ENCODE measurements at places on chromosomes 1 and 21.

GRCh38 chr1:147077523-147077922 is 94.7 kb downstream of the PRKAB2 start:
- no peak for DNase-seq

DNA sequence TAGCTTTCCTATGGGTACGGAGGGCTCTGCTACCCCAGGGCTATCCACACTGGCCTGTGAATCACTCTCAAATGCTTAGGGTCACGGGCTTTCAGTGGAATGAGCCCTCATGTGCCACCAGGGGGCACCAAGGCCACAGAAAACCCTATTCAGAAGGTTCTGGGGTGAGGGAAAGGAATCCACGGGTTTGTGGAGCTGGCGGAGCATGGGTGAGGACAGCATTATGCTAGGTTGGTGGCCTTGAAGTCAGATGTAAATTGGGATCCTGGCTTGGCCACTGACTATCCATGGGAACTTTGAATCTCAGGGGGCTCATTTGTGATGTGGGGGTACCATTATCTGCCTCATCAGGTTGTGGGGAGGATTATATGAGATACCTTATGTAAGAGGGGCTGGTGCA is 5.1 kb upstream of the LAMTOR5 start:
- DNase-seq: peak; percentile 71

DNA sequence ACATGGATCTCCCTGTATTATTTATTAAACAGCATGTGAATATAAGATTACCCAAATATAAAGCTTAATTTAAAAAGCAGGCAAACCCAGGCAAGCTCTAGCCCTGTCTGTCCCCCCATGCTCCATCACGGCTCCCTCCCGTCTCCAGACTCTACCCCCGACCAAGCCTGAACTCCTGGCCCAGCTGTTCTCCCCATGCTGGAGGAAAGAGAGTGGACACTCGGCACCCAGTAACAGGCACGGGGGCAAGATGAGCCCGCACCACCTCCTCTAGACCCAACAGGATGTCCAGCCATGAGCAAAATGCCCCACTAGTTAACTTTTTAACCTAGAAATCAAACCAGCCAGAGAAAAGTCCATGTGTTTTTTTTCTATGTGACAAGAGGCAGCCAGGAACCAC is 19.3 kb downstream of the SLC19A1 start:
- DNase-seq: no peak

DNA sequence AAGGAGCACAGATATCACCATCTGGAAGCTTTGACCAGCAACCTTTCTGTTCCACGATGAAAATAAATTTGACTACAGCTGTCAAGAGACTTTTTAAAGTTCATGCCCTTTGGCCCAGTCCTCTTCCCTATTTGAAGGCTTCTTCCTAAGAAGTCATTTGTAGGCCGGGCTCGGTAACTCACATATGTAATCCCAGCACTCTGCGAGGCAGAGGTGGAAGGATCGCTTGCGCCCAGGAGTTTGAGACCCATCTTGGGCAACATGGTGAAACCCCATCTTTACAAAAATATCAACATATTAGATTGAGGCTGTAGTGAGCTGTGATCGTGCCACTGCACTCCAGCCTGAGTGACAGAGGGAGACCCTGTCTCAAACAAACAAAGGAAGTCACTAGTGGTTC is 58.3 kb upstream of the IFFO2 start:
- DNase-seq: no peak

- no peak for DNase-seq
These were observed 17.2 kb upstream of the GFI1 start for GRCh38 chr1:92503926-92504285.

- no peak for DNase-seq
These were observed 3.1 kb upstream of the WNT9A start for GRCh38 chr1:227950735-227951346.

DNA sequence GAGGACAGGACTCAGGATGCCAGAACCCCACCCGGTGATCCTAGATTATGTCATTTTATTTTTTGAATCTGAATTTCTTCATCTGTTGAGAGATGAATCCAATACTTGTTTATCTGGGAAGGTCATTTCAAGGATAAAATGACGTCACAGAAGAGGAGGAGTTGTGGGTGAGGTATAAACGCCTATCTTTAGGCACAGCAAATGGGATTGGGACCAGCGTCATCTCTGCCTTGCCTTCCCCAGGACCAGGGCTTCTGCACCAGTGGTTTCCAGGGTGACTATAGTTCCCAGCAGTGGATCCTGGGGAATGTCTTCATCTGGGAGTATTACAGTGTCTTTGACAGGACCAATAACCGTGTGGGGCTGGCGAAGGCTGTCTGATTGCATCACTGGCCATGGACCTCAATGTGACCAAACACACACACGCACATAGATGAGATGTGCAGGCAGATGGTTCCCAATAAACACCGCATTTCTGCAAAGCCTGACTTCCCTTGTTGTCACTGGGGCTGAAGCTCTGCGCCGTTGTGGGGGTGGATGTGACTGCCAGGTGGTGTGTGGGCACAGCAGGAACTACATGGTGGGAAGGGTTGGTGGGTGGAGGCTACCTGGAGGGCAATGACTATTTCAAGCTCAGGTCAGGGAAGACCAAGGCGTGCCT is 28.1 kb downstream of the KCNA10 start:
- DNase-seq: no peak

- DNase-seq: no peak
These were observed 114.3 kb downstream of the NAV1 start for GRCh38 chr1:201653233-201653632.

- DNase-seq: no peak
These were observed 23.3 kb downstream of the UBASH3A start for GRCh38 chr21:42426876-42427480.

- peak; percentile 15 for DNase-seq
These were observed 16.1 kb downstream of the HIVEP3 start for GRCh38 chr1:41902664-41903063.

- no peak for DNase-seq
These were observed 88.9 kb upstream of the TNFSF4 start for GRCh38 chr1:173295995-173296394.

GRCh38 chr1:156571919-156572662 is at the start of gene IQGAP3:
IQGAP3 (minus strand) TSS chr1:156572565; CDS start chr1:156572529, 36 bp downstream.
- peak; percentile 86 for DNase-seq

GRCh38 chr1:157287462-157287861 is 149.3 kb upstream of the ETV3 start:
- DNase-seq: no peak

DNA sequence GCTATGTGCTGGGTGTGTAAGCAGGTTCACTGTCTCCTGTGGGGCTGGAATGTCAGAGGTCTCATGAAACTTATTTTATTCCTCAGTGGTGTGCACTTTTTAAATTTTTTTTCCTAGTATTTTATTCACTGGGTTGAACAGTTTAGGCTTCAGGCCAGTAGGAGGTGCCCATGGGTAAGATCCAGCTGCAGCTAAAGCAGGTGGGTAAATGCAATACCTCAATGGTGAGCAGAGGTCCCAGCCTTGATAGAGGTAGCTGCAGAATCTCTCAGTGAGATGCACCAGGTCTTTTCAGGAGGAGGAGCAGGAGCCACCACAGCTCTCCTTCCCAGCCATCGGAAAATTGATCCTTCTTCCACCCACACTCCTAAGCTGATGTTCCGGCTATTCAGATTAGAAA is 12.6 kb upstream of the OR6N2 start:
- peak; percentile 32 for DNase-seq

GRCh38 chr1:65509912-65510680 is 89.6 kb downstream of the LEPR start:
- no peak for DNase-seq

GRCh38 chr1:231683439-231684165 is 57.0 kb downstream of the DISC1 start:
- no peak for DNase-seq

DNA sequence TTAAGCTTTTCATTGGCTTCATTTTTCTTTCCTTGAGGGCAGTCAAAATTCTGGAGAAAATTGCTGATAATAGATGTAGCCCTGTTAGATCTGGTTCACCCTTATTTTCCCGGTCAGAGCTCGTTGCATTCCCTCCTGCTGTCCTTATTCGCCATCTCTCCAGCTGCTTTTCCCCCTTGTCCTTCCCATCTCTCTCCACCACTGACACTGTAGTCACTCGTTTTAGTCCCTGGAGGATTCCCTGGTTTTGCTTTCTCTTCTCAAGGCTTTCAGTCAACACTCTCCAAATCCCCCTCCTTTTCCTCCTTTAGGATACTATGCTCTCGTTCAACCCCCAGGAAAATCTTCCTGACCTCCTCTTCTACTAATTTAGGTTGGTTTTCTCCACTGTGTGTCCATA is 83.1 kb downstream of the C21orf91 start:
- DNase-seq: no peak

DNA sequence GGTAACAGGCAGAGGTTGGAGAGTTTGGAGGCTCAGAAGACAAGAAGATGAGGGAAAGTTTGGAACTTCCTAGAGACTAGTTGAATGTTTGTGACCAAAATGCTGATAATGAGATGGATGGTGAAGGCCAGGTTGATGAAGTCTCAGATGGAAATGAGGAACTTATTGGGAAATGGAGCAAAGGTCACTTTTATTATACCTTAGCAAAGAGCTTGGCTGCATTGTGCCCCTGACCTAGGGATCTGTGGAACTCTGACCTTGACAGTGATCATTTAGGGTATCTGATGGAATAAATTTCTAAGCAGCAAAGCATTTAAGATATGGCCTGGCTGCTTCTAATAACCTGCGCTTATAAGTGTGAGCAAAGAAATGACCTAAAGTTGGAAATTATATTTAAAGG is 17.2 kb downstream of the FAM3B start:
- no peak for DNase-seq

GRCh38 chr1:5743435-5744095 is 248.7 kb downstream of the NPHP4 start:
- DNase-seq: no peak

GRCh38 chr1:149846593-149847466 is 52.5 kb upstream of the BOLA1 start:
- peak; percentile 1 for DNase-seq

DNA sequence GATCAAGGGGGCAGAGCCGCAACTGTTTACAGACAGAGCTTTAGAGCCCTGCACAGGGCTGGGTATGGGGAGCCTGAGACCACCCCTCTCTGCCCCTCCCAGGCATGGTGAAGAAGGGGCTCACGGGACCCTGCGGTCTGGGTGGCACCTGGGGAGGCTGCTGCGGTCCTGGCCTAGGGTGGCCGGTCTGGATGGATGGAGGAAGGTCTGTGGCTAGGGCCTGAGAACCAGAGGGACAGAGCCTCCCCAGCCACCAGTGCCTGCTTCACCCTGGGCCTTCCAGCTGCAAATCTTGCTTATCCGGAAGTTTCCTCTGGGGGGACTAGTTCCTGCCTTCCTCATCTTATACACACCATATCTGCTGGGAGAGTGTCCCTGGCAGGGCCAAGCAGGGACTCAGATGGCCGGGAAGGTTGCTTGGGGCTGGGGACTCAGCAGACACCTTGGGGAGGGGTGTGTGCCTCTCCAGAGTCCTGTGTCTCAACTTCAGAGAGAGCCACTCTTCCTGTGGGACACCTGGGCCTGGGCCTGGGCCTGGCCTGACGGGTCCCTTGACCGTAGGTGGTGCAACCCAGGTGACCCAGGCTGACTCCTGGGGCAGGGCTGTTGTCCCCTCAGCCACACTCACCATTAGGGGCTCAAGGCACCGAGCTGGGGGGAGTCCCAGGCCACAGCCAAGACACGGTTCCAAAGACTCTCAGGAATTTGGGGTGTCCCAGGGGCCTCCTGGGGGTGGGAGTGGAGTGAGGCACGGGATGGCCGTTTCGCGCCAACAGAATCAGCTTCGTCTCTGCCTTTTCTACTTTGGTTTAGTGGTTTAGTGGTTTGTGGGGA is 52.0 kb upstream of the ACTRT2 start:
- DNase-seq: no peak

DNA sequence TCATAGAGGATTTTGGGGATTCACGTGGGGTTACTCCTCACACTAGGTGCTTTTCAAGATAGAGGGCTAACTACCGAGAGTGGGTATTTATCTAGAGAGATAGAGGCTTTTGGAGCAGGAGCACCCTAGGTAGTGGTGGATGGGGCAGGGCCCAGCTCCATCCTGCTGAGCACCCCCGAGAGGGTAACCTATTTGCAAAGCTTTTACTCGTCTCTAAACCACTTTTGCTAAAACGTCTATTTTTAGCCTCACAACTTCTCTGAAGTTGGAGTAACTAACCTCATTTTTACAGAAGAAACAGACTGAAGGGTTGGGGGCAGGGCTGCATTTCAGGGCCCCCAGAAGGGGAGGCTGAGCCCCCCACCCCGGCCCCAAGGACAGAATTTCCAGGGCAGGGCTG is 12.3 kb upstream of the PIK3CD start:
- DNase-seq: no peak

- no peak for DNase-seq
These were observed 502.2 kb upstream of the PRMT6 start for GRCh38 chr1:106554294-106554693.

GRCh38 chr1:117612517-117613248 is 6.8 kb downstream of the TENT5C start:
- no peak for DNase-seq

DNA sequence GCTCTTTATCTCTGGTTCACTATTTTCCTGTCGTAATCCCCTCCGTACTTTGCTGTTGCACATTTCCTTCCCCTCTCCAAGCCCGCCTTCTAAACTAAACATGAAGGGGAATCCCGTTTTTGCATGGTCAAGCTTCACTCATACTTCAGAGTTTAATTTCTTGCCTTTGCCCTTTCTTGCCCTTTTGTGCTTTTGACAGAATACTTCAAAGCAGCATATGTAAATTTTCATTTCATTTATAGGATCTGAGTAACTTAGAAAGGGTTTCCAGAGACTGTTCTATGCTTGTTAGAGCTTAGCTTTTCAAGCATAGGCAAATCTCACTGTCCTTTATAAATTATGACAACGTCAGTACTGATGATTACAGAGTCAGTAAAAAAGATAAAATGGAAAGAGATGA is 27.7 kb downstream of the SPATA45 start:
- no peak for DNase-seq

- DNase-seq: no peak
These were observed 37.2 kb upstream of the CRNN start for GRCh38 chr1:152451254-152451653.

- no peak for DNase-seq
These were observed 38.5 kb downstream of the ABCD3 start for GRCh38 chr1:94456736-94457135.

GRCh38 chr1:115790356-115790755 is 21.8 kb upstream of the CASQ2 start:
- no peak for DNase-seq

DNA sequence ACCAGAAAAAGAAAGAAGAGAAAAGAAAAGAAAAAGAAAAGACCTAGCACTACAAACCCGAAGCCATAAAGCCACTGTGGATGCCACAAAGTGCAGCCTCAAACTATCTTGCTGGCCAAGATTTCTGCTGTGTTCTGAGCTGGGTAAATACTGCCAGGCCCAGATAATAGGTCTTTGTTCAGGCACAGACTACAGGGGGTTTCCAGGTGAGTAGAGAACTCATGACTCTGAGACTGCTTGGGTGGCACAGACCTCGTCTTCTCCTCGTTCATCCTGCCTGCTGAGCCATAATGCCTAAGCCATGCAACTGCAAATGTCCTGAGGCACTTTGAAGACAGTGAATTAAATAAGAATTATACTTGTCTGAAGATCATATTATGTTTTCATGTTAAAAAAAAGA is 651.8 kb downstream of the LMO4 start:
- no peak for DNase-seq

GRCh38 chr1:237270353-237270752 is 228.4 kb downstream of the RYR2 start:
- no peak for DNase-seq
